ENCODE measurements at places on chromosomes 1 and 21.

DNA sequence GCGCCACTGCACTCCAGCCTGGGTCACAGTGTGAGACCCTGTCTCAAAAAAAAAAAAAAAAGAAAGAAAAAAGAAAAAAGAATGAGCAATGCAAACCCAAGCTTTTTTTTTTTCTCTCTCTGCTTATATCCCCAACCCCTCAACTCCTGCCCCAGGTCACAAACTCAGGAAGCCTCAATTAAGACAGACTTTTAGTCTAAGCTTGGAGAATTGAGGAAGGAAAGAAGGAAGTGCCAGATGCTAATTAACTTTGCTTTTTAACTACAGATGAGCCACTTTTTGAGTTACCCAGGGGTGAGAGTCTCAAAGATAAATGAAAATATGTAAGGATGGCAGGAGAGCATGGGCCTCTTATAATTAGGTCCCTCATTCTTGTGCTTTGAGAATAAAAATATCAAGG, 33.3 kb downstream of the PIK3CD start:
- no peak for DNase-seq

GRCh38 chr1:199551967-199552565, 475.4 kb upstream of the NR5A2 start:
- DNase-seq: no peak

- no peak for DNase-seq
Observed at GRCh38 chr1:43509740-43510375, 20.8 kb upstream of the PTPRF start.

- DNase-seq: no peak
Observed at GRCh38 chr1:39617488-39618049, 21.9 kb downstream of the HEYL start.

GRCh38 chr1:233180641-233181364, 114.7 kb downstream of the PCNX2 start:
- no peak for DNase-seq

GRCh38 chr1:224047538-224047937, 66.4 kb upstream of the FBXO28 start:
- no peak for DNase-seq

DNA sequence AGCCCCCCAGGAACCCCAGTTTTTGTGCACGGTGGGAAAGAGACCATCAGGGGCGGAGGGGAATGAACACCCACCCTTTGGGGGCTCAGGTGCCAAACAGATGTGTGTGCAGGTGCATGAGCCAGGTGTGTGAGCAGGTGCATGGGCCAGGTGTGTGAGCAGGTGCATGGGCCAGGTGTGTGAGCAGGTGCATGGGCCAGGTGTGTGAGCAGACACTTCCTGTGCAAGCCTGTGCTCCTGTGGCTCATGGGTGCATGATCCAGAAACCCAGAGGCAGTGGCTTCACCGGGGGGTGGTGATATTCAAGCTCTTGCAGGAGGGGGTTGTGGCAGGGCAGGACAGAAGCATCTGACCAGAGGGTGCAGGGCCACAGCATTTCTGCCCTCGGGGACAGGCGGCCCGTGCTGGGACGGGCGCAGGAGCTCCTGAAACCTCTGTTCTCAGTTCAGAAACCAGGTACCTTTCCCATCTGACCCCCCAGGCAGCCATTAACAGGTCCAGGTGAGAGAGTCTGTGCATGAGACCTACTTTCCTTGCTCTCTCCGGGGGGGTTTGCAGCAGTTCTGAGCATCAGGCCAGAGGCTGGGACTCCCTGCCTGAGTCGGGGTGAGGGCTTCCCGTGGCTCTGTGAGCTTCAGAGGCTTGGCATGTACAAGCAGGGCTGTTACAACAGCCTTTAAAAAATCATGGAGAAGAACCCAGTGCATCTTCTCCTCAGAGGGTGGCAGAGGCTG, 29.1 kb downstream of the COL18A1 start:
- DNase-seq: no peak

- DNase-seq: no peak
Observed at GRCh38 chr1:116879478-116880133, 30.1 kb upstream of the PTGFRN start.

DNA sequence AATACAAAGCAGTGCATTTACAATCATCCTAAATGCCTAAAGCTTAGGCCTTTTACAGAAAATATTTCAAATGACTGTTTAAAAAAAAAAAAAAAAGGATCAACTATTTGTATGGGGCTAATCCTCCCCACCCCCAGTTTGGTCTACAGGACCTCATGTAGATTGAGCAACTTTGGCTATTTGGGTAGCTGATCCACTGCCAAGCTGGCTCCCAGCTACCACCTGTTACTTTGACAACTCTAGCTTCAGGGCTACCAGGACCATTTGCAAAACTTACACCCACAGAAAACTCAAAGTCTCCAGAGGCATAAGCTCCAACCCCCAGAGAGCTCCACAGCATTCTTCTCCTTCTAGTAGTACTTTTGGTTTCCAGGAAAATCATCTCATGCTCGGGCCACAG, 29.4 kb downstream of the JAK1 start:
- DNase-seq: no peak

- DNase-seq: no peak
Observed at GRCh38 chr1:189301235-189301634, 1176.4 kb downstream of the BRINP3 start.

DNA sequence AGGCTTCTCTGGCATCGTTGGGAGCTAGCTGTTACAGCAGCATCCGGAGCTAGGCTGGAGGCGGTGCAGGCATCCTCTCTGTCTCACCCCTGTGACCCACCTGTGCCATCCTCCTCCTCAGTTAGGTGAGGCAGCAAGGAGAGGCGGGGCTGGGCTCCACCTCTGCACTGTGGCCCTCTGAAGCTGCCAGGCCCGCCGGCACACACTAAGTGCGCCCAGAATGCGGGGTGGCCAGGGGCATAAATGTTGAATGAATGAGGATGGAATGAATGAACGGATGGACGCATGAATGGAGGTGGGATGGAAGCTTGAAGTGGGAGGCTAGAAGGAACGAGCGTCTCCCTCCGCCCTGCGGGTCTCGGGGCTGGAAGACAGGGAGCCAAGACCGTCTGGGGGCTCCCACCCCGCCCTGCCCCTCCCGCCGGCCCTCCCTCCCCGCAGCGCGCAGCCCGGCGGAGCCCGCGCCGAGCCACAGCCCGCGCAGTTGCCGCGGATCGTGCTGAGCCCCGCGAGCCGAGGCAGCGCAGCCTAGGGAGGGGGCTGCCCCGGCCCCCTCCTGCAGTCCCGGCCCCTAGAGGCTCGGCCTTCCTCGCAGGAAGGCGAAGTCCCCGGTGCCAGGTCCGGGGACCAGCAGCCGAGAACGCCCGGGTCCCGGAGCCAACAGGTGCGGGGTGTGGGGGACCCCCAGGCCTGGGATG, at the start of gene HCRTR1:
Gene HCRTR1, plus strand, starts transcription at position 472 of the 698 bp plus-strand sequence. CDS start 1,504 bp downstream, outside the sequence.
- DNase-seq: no peak

GRCh38 chr21:45768011-45768739, 124.7 kb downstream of the PCBP3 start:
- DNase-seq: no peak

DNA sequence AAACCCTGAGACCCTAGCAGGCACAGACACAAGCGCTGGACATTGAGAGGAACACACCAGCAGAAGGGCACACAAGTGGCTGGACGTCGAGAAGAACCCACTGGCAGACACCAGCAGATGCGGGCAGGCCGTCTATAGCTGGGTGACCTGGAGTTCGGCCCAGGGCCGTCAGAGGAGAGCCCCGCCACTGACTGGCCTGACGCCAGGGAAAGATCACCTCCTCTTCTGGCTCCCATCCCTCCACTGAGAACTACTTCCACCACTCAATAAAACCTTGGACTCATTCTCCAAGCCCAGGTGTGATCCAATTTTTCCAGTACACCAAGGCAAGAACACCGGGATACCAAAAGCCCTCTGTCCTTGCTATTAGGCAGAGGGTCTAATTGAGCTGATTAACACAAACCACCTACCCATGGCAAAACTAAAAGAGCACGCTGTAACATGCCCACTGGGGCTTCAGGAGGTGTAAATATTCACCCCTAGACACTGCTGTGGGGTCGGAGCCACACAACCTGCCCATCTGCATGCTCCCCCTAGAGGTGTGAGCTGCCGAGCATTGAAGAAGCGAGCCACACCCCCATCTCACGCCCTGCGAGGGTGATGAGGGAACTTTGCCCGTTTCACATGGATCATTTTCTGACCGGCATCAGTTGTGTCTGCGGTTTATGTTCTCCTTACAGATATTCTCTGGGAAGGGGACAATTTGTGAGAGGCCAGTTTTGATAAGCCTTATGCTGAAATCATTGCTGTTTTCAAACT, 104.8 kb downstream of the HLX start:
- DNase-seq: no peak

DNA sequence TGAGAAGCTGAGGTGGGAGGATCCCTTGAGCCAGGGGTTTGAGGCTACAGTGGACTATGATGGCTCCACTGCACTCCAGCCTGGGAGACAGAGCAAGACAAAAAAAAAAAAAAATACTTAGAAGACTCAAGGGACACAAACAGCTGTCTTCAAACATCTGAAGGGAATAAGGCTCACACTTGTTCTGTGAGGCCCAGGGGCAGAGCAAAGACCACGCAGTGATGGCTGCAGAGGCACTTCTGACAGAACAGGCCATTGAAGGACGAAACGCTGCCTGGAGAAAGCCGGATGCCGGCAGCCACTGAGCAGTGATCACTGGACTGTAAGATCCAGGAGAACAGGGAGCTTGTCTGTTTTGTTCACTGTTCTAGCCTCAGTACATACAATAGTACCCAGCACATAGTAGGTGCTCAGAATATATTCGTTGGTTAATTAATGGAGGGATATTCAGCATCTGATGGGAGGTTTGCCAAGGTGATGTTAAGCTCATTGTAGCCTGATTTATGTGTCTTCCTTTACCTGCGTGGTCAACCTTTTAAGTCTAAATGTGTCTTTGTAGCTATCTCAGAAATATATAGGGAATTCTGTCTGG, 12.1 kb upstream of the NDC1 start:
- DNase-seq: no peak

DNA sequence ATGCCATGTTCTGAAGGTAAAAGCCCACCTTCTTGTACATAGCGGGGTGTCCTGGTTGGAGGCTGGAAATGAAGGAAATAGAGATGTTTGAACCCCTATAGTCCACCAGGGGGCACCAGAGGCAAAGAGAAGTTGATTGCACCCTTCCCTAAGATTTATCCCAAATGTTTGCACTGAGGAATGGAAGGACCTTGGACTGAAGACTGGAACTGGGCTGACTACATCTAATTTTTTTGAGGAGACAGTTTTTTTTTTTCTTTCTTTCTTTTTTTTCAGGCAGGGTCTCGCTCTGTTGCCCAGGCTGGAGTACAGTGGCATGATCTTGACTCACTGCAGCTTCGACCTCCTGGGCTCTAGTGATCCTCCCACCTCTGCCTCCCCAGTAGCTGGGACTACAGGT, 55.3 kb upstream of the EIF4G3 start:
- peak; percentile 8 for DNase-seq

- no peak for DNase-seq
Observed at GRCh38 chr1:159274631-159275030, 27.5 kb upstream of the FCER1A start.

- no peak for DNase-seq
Observed at GRCh38 chr1:150280138-150280707, 2.1 kb upstream of the CIART start.

DNA sequence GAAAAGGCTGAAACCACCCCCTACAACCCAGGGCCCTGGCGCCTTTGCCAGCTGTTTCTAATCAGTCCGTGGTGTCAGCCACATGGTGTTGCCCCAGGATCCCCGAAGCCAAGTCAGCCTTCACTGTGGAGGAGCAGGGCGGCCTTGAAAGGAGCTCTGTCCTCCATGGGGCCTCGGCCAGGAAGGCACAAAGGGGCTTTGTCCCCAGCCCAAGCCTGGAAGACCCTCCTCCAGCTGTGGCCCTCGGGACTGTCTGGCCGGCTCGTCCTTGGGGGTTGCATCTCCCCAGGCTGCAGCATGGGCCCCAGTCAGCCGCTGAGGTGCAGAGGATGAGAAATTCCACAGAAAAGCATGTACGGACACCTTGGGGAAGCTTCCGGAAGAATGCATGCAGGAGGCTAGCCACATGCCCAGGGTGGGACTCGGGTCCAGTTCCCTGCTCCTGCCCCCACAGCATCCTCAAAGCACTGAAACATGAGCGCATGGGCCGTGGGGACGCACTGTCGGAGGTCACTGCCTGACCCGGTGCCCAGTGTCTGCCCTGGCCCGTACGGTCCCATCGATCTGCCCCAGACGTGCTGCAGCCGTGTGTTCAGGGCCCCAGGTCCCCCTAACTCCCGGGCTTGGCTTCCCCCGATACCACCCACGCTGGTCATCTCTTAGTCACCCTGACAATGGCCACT, 38.6 kb upstream of the POFUT2 start:
- no peak for DNase-seq

DNA sequence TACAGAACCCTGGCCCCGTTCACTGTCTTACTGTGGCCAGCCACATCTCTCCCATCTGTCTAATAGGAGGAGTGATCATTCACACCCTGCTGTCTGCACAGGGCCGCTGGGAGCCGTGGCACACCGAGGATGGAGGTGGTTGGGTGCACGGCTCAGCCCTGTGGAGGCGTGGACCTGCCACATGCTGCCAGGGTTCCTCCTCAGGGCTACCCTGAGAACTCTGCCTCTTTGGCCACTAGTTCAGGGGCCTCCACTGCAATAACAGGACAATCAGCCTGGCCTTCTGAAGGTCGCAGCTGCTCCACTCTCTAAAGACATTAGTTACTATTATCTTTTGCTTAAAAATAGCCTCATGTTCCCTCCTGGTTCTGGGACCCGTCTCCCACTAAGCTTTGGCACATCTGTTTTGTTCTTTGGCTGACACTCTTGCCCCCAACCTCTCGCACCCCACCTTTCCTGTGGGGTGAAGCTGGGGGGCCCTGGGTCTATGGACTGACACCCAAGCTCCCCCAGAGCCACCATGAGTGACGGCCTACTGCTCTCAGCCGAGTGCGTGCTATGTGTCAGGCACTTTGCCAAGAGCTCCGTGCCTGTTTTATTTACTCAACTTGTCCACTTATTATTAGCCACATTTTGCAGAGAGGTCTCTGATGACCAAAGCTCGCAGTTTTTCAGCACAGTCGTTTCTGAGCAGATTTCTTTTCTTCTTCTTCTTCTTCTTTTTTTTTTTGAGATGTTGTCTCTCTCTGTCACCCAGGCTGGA, 66.3 kb downstream of the ARHGEF10L start:
- peak; percentile 50 for DNase-seq

DNA sequence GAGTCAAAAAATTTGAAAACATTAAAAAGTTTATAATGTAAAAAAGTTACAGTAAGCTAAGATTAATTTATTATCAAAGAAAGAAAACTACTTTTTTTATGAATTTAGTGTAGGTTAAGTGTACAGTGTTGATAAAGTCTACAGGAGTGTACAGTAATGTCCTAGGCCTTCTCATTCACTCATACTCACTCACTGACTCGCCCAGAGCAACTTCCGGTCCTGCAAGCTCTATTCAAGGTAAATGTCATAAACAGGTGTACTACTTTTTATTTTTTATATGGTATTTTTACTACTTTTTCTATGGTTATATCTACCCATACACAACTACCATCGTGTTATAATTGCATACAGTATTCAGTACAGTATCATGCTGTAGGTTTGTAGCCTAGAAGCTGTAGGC, 49.6 kb downstream of the TBX19 start:
- DNase-seq: no peak

DNA sequence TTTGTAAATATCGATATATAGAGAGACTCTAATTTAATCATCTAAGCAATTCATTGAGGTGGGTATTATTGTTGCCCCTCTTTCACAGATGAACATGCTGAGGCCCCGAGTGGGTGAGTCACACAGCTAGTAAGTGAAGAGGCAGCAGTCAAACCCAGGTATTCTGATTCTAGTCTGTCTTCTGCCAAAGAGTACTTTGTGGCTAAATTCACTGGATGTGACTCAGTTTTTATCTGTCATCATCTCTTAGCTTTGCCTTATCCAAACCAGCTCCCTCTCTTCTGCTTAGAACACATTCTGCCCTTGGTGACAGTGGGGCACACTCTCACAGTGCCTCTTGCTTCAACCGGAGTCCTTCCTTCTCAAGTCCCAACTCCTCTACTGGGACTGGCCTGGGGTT, 11.5 kb downstream of the FCRL5 start:
- DNase-seq: no peak

All from DMS79 (cell line).